Stimulated activated CD4-positive, alpha-beta T cell treated with anti-CD3 and anti-CD28 coated beads, Interleukin-15, amount 100 ng/mL, for 1 hour (primary cell): ENCODE measurements at places on chromosomes 5 and 9.

DNA sequence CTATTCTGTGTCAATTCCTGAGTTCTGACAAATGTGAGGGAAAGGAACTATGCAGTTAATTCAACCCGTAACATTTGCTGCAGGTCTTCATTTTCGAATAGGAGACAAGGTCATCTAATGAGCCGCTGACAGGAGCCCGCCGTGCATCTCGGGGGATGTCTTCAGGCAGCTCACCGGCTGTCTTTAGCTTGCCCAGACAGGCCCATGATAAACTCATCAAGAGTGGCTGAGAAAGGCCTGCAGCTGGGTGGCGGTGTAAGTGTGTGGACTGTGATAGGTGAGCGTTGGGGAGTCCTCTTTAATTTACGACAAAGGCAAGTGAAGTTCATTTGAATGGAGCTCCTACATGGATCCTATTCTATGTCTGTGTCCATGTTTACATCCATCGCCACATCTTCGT lies 190.5 kb downstream of the ADCY2 start:
- no peak for DNase-seq

- DNase-seq: no peak
Observed at GRCh38 chr5:140339636-140340035, 6.8 kb downstream of the HBEGF start.

DNA sequence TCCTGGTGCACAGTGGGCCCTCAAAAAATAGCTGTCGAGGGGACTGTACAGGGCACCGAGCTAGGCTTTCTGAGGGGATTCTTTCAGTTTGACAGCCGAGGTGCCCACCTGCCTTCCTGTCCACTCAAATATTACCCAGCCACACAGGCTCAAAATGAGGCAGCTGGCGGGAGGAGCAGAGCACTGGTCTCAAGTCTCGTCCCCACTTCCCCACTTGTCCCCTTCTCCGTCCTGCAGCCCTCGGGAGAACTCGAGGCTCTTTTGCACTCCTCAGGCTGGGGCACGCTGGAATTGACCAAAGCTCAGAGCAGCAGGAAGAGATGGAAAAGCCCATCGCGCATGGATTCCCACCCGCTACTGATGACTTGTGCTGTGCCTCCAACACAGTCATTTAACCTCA lies 185.2 kb downstream of the HSPA4 start:
- DNase-seq: no peak

GRCh38 chr5:27875148-27875547 lies 836.8 kb upstream of the CDH9 start:
- no peak for DNase-seq

GRCh38 chr9:136044971-136045594 lies 50.0 kb downstream of the NACC2 start:
- DNase-seq: no peak

- no peak for DNase-seq
Observed at GRCh38 chr9:89592963-89593726, 11.7 kb upstream of the GADD45G start.

GRCh38 chr5:122908108-122908507 lies 62.7 kb downstream of the SNX24 start:
- DNase-seq: no peak

- no peak for DNase-seq
Observed at GRCh38 chr5:35856765-35857351, at the start of gene IL7R. Gene IL7R (plus strand): TSS chr5:35856891. CDS start chr5:35856978, 87 bp downstream.

DNA sequence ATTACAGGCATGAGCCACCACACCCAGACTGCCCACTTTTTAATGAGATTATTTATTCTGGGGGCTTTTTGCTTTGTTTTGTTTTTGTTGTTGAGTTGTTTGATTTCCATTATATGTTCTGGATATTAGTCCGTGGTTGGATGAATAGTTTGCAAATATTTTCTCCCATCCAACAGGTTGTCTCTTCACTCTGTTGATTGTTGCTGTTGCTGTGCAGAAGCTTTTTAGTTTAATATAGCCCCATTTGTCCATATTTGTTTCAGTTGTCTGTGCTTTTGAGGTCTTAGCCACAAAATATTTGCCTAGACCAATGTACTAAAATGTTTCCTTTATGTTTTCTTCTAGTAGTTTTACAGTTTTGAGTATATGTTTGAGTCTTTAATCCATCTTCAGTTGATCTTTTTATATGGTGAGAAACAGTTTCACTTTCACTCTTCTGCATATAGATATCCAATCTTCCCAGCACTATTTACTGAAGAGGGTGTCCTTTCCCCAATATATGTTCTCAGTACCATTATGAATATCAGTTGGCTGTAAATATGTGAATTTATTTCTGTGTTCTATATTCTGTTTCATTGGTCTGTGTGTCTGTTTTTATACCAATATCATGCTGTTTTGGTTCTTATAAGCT lies 30.2 kb upstream of the TBCA start:
- no peak for DNase-seq

DNA sequence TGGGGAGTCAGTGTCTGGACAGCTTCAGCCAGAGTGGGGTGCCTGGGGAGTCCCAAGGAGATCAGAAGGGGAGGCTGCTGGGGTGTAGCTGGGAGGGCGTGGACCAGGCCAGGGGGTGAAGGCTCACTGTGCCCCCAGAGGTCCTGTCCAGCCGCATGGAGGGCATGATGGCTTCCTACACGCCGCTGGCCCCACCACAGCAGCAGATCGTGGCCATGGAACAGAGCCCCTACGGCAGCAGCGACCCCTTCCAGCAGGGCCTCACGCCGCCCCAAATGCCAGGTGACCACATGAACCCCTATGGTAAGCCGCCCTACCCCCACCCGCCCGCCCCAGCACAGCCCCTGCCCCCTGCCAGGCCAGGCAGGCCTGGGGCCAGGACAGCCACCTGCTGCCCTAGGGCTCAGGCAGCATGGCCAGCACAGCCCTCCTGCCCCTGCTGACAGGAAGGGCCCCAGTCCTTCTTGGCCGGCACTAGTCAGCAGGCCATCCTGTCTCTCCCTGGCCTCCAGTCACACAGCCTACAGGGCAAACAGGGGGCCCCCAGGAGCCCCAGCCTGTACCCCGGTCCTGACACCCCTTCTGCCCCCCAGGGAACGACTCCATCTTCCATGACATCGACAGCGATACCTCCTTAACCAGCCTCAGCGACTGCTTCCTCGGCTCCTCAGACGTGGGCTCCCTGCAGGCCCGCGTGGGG lies 82.1 kb downstream of the LMX1B start:
- no peak for DNase-seq

- no peak for DNase-seq
Observed at GRCh38 chr9:130379649-130379970, 65.2 kb upstream of the ASS1 start.

DNA sequence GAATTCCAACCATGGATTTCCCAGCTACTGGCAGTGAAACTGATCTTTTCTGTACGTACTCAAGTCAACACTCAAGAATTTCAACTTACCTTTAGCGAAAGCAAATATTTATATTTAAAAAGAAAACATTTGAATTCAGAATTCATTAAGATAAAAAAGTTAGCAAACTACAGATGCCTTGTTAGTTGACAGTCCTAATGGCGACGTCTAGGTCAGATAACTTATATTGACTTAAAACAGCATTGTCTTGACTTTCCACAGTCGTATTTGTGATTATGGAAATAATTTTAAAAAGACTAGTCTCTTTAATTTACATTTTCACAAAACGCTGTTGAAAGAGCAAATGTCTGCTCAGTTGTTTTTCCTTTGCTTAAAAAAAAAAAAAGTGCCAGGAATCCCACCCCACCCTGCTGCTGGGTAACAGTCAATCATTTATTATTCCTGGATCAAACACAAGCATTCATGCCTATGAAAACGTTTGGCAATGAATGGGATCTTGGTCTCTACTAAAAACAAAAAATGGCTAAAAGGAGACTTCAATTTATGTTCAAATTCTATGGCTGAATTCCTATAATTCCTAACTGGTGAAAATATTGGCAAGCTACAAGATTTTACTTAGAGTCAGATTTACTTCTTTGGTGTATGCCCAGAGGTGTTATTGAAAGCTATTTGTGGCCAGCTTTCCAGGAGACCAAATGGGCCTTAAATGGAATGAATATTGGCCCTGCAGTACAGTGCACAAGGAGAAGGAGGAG lies 22.0 kb downstream of the OR2S2 start:
- no peak for DNase-seq

DNA sequence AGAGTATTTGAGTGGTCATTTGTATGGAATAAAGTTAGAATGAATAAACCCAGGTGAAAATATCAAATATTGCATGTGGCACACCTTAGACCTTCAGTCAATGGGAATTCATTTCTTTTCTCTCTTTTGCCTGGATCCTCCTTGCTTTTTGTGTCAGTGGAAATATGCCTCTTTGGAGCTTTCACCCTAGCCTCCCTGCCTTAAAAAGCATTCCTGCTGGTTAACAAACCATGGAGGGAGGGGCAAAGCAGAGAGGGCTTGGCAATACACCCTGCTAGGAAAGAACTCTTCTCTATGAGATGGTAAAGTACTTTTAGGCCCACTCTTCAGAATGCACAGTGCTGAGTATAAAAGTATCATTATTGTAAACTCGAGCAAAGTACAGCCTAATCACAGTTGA lies 383.7 kb downstream of the DMAC1 start:
- no peak for DNase-seq

- DNase-seq: no peak
Observed at GRCh38 chr9:75858497-75859092, 31.9 kb upstream of the PCSK5 start.

DNA sequence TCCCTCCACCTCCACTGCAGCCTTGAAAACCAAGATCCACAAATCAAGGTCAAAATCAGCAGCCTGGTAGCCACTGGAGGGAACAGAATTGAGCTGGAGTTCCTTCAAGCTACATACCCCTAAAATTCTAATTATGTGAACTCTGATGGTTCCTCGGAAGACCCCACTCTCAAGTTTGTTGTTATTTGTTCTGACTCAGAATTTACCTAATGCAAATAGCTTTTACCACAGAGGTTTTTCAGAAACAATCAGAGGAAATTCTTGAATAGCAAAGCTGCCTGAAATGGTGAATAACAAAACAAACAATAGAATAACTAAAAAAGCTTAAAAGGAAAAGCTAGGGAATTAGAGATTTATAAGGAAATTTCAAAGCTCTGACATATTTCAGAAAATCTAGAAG lies 220.0 kb downstream of the CDH18 start:
- DNase-seq: no peak

DNA sequence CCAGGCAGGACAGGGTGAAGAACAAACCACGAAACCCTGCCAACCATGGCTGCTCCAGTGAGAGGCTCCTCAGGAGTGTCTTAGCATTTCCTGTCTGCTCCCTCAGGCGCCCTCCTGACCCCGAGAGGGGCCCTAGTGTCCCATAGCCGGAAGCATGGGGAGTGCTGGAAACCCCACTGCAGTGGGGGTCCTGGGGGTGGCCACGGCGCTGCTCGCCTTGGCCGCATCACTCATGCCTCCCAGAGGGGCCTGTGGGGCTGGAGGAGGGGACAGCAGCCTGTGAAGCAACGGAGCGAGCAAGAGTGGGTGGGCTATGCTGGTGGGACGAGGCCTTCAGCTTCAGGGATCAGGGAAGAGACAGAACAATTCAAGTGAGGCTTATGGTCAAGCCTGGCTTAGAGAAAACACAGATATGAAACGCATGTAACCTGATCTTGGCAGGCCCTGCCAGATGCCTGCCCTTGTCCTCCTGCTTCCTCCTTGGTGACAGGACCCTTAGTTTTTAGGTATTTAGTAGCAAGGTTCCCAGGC lies 219.1 kb downstream of the FANCC start:
- DNase-seq: no peak

GRCh38 chr5:125337294-125337693 lies 590.9 kb upstream of the ZNF608 start:
- no peak for DNase-seq

DNA sequence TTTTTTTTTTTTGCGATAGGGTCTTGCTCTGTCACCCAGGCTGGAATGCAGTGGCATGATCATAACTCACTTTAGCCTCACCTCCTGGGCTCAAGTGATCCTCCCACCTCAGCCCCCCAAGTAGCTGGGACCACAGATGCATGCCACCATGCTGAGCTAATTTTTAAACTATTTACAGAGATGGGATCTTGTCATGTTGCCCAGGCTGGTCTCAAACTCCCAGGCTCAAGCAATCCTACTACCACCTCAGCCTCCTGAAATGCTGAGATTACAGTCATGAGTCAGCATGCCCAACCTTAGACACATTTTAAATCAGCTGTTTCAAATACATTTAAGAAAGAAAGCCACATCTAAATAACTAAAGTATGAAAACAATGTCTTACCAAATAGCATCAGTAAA lies 439.0 kb downstream of the EBF1 start:
- DNase-seq: no peak

DNA sequence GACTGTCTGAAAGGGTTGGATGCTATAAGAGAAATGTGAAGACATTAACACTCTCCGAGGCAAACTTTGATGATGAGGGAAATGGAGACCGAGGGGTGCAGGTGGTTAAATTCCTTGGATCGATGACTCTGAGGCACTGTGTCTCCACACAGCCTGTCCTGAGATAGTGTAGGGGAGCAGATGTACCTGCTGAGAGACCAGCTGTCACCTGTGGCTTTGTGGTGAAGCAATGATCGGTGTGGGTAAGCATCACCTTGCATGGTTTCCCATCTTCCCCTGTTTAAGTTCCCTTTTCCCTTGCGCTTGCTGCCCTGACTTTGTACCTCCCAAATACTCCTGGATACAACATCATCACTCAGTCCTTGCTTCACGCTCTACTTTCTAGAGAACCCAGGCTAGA lies 9.8 kb upstream of the MIER3 start:
- no peak for DNase-seq

- DNase-seq: no peak
Observed at GRCh38 chr5:172144291-172144815, 43.7 kb downstream of the STK10 start.

DNA sequence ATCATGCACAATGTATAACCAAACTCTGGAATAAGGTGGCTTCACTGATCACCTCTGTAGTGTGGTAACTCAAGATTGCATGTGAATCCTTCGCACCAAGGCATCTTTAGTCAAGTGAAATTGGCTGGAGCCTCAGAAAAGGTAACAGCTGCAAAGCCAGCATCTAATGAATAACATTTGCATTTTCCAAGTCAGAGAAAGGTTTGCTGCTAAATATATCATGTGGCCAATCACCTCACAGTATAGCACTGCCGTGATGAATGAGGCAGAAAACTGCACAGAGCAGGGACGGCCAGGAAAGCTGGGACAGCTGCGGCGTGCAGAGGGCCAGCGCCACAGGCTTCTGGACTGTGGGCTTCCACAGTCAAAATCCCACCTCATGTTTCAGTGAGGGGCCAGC lies 18.5 kb downstream of the MRPS27 start:
- no peak for DNase-seq

- no peak for DNase-seq
Observed at GRCh38 chr9:135920256-135920930, 13.0 kb upstream of the CAMSAP1 start.

- no peak for DNase-seq
Observed at GRCh38 chr5:3202570-3202969, 393.1 kb upstream of the IRX1 start.

- DNase-seq: no peak
Observed at GRCh38 chr5:77374686-77375085, 117.4 kb downstream of the WDR41 start.

GRCh38 chr9:109967651-109968642 lies 187.9 kb downstream of the PALM2AKAP2 start:
- DNase-seq: no peak

GRCh38 chr9:111147041-111147440 lies 108.8 kb upstream of the LPAR1 start:
- DNase-seq: no peak

- DNase-seq: no peak
Observed at GRCh38 chr5:144156767-144157171, 13.7 kb downstream of the YIPF5 start.

- DNase-seq: no peak
Observed at GRCh38 chr9:112443200-112443599, 43.4 kb upstream of the KIAA1958 start.

- DNase-seq: no peak
Observed at GRCh38 chr5:27900761-27901160, 862.4 kb upstream of the CDH9 start.

- DNase-seq: no peak
Observed at GRCh38 chr9:16899606-16900005, 29.1 kb upstream of the BNC2 start.
